Caki2 (cell line): ENCODE measurements at places on chromosomes 4 and X. TPM values are rescaled to one million over a fixed set of nuclear protein-coding genes. Genes with fewer than 3 reads are reported as not detected.

DNA sequence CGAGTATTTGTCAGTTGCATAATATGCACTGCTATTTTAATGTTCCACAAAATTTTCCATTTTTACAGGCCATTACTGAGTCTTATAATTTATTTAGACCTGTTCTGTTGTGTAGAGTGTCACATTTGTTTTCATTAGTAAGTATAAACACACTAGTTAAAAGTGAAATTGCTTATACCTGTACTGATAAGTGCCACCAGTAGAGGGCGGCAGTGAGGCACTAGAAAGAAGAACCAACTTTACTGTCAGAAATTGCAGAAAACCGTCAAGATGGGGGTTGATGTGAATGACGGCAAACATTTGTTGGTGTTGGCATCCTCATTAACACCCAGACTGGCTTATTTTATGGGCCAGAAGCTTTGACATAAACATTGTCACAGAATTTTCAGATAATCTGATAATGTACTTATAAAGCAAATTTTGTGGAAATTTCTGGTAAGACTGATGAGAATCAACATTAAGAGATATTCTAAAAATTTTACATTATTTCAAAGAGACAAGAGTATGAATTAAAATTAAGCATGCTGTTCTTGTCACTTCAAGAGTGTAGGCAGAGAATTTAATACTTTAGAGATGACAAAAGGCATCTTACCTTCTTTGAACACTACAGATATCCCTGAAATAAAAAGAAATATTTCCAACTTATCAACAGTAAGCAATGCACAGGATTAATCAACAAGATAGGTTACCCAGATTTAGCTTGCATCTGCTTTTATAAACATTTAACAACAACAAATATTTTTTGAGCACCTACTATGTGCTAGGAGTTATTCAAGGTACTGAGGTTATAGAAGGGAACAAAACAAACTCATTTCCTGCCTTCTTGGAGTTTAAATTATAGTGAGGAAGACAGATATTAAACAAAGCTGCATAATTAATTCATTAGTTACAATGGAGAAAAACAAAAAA, 24.9 kb downstream of the ALPK1 start:
- peak; percentile 22 for DNase-seq

DNA sequence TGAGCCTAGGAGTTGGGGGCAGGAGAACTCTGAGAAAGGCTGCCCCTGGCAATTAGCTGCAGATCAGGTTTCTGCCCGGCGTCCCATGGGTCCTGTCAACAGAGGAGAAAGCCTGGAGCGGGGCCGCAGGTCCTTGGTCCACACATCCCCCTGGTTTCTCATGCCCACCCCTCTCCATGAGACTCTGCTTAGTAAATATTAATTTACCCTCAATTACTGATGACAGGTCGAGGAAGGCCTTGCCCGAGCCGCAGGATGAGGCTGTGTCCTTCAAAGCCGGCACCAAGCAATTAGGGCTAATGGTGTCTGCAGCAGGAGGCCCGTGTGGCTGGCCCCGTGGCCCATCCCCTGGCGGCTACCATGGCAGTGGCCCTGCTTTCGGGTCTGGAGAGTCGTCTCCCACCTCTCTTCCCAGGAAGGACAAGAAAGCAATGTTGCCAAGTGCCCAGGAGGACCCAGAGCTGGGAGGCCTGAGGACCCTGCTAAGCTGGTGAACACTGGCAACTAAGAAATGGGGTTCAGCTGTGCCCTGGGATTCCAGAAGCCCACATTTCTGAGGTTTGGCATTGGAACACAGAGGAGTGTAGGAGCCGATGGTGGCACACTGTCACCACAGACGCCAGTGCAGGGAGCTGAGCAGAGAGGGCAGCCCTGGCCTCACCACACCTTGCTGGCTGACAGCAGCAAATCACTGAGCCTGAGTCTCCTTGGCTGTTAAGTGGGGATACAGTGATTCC, 114.6 kb downstream of the CPZ start:
- DNase-seq = no peak

DNA sequence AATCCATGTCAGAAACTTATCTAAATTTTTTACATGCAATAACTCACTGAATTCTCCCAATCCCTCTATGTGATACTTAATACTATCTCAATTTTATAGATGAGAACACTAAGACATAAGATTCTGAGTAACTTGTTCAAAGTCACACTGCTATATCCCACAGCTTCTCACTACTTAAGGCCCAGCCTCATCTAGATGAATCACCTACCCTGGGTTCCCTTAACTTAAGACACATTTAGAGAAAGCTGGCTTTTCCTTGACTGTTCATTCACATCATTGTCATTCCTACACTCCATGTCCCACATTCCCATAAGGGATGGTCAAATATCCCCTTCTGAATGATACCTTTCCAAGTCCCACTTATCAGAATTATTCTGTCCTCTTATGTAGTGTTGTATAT, 21.0 kb downstream of the TNIP3 start:
- DNase-seq = no peak

DNA sequence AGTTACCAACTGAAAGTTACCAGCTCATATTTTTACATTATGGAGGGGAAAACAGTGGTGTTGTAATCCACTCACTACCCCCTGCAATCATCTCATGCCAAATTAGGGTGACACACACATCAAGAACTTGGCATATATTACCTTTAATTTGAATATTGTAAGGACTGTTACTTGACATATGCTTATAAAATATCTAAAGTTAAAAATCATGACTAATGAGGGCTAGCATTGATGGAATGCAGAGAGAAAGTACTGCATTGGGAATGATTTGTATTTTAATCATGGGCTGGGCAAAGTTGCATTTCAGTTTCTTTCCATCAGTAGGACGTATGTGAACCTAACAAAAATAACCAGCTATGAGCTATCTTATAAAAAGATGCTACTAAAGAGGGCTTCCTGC, 517.5 kb upstream of the GRIA3 start:
- DNase-seq = no peak

DNA sequence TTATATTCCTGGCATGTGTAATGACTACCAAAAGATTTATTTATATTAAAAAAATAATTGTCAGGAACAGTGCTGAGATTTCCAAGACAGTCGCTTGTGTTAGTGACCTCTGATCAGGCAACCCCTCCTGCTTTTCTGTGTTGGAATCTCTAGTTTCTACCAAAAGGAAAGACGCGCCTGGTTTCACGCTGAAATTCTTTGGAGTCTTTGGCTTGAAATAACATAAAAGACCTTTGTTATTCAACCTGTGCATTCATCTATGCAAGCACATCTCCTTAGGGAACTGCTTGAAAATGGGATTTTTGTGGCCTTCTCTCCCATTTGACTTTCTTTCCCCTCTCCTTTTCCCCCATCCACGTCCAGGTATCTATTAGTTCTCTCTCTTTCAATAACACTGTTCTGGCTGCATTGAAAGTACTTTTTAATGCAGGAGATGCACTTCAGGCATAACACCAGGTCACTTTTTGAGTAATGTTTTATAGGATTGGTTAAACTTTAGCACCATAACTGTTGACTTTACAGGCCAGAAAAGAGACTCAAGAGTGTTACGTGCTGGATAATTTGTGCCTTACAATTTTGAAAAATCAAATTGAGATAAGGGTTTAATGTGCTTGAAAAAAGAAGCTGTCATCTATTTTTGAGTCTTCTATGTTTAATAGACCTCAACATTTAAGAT, 172.7 kb downstream of the GPAT3 start:
- DNase-seq = peak; percentile 50

The GYPB gene
- total RNA-seq = not detected in 2 replicates

The COL25A1 gene
- not detected in 2 replicates for total RNA-seq

The FATE1 gene
- total RNA-seq = not detected in 2 replicates

The CTAG2 gene
- not detected in 2 replicates for total RNA-seq
